GM23338 (cell line): ENCODE measurements at places on chromosomes 4 and X. TPM values are rescaled to one million over a fixed set of nuclear protein-coding genes. Genes with fewer than 3 reads are reported as not detected.

NLRP2B gene
- not detected in 2 replicates for total RNA-seq

SNX12 gene
- 70.8 and 75.3 TPM in 2 replicates for total RNA-seq

CXCL8 gene
- not detected in 2 replicates for total RNA-seq

PHEX gene
- 0.21 TPM in 1 of 2 replicates, not detected in the other for total RNA-seq

DNA sequence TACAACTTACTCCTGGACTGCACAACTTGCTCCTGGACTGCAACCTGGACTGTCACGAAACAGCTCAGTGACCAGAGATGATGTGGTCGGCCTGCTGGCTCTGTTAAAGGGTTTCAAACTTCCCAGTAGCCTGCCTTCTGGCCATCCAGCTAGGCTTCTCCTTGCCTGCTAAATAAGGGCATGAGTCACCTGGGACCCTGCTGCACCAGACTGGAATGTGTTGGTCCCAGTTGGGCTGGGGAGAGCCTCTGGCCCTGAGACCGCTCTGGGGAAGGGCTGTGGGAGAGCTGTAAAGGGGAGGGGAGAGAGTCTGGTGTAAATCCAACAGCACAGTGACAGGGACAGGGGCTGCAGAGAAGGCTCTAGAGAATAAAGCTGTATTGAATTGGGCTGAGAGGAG lies 165.8 kb downstream of the VSIG4 start:
- no peaks in the 10 kb centered on the region for H3K36me3 ChIP-seq
- no peak for DNase-seq
- H3K4me3 ChIP-seq, result no peak overlapping the region
- H3K27me3 ChIP-seq, result no peaks in the 10 kb centered on the region

DNA sequence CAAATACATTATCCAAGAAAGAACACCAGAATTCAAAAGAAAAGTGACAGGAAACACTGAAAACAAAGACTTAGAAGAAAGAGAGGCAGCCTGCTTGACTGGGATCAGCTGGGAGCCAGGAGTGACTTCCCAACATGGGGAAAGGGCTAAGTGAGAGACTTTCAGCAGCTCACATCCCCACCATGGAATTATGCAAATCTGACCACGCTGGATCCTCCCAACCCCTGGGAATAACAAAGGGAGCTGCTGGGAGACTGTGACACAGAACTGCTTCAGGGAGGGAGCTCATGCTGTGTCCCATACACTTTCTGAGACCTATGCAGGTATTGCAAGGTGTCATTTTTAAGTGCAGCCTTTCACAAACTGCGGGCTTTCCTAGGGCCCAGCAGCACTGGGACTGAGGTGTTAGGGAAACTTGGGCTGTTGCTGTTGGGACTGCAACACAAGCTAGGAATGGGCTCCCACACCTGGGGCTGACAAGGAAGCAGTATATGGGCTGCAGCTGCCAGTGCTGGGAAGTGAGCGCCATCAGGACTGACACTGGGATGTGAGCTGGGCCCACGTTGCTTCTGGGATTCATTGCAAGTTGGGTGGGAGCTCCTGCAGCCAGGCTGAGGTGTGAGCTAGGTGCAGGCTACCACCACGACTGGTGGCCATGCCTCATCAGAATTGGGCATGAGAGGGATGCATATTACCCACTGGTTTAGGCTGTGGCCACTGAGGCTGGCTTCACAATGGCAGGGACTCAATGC lies 139.1 kb downstream of the KDR start:
- peak overlapping the region; percentile 51 for H3K27ac ChIP-seq
- peak; percentile 83 for DNase-seq
- H3K27me3 ChIP-seq, result no peaks in the 10 kb centered on the region
- H3K36me3 ChIP-seq, result no peaks in the 10 kb centered on the region
- no peak overlapping the region for H3K4me3 ChIP-seq

DNA sequence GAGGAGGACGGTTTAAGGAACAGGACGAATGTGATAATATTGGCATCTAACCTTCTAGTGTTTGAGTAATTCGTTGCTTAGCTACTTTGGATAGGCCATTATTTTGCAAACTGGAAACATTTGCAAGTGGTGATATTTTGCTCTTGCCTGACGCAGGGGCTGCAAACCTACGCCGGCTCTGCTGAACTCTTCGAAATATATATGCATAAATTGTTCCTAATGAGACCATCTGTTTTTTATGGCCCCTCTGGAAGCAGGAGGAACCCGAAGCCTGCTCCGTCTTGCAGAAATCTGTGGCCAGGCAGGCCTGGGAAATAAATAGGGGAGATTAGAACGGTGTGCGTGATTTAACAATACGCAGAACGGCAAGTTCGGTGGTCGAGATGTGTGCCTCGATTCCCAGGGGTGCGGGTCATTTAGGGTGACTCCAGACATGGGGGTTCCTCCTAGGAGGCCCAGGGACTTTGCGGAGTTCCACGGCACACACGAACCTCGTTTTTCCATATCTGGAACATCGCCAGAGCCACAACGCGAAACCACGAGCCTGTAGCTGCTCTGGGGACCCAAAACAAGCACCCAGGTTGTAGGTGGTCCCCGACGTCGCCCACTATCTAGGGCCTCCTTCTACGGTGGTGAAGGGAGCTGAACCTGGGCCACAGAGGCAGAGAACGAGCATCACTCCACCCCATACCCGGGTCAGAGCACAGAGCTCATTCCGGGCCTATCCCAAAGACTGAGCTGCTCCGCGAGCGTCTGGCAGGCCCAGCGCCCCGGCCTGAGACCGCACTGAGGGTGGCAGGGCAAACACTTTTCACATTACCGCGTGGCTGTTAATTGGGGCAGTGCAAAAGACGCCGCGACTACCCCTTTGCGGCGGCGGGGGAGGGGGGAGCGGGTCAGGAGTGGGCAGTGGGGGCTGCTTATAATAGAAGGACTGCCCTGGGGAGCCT lies 89.7 kb downstream of the BCOR start:
- H3K27me3 ChIP-seq, result peaks cover 99% of the 10 kb centered on the region
- H3K4me3 ChIP-seq, result peak overlapping the region; percentile 58
- H3K4me1 ChIP-seq, result peaks cover 26% of the 10 kb centered on the region

DNA sequence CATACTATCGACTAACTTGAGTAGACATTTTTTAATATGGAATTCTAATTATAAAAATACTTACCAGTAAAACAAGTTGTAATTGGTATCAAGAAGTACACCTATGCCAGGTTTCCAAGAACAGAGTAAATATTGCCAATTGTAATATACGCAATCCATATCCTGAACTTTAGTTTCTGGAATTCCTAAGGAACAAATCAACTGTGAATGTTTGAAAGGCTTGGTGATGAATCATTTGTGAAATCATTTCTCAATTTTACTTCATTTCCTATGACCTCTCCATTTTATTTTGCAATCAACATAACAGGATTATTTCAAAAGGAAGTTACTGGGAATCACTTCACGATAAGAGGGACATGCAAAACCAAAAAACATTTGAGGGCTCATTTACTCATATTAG lies 3.7 kb downstream of the IL13RA2 start:
- H3K27me3 ChIP-seq, result no peaks in the 10 kb centered on the region
- H3K27ac ChIP-seq, result no peak overlapping the region
- no peaks in the 10 kb centered on the region for H3K36me3 ChIP-seq
- no peak for DNase-seq
- H3K4me3 ChIP-seq, result no peak overlapping the region

- H3K4me1 ChIP-seq, result peaks cover 15% of the 10 kb centered on the region
- H3K4me3 ChIP-seq, result no peak overlapping the region
- no peak for DNase-seq
These were observed 6.7 kb downstream of the TCEAL9 start for GRCh38 chrX:103363046-103363445.

- no peaks in the 10 kb centered on the region for H3K36me3 ChIP-seq
- no peaks in the 10 kb centered on the region for H3K27me3 ChIP-seq
- no peak overlapping the region for H3K27ac ChIP-seq
- no peak overlapping the region for H3K4me3 ChIP-seq
- no peaks in the 10 kb centered on the region for H3K4me1 ChIP-seq
These were observed 468.2 kb upstream of the DIPK2B start for GRCh38 chrX:45668686-45669443.
